ENCODE measurements at places on chromosomes 7 and 10.

GRCh38 chr10:84333864-84334451 is 5.6 kb downstream of the CCSER2 start:
- no peak for DNase-seq

GRCh38 chr10:3906511-3907111 is 121.6 kb upstream of the KLF6 start:
- no peak for DNase-seq

GRCh38 chr10:124939290-124939689 is 2.6 kb upstream of the ZRANB1 start:
- DNase-seq: no peak

DNA sequence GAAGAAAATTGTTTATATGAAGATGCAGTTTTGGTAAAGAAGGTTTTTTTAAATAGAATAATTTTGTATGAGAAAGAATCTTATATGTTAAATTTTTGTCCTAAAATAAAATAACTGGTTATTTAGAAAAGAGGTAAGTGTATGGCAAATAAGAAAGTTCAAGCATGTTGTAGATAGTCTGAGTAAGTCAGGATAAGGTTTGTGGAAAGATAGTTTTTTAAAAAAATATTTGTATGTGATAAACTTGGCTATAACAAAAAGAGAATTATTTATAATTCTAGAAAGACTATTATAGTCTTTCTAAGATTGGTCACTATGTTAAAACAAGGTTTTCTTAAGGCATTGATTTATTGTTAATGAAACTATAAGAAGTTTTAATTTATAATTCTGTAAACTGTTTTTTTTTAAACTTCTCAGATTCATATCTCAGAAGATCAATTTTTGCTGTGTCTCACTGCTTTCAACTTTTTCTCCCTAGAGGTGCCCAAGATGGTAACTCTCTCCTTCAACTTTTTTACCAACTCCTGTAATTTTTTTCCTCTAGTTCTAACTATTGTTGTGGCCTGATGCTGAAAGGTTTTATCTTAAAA is 698.6 kb downstream of the CCSER2 start:
- no peak for DNase-seq

- DNase-seq: no peak
Measured at GRCh38 chr7:125814100-125814499, 884.5 kb upstream of the POT1 start.

DNA sequence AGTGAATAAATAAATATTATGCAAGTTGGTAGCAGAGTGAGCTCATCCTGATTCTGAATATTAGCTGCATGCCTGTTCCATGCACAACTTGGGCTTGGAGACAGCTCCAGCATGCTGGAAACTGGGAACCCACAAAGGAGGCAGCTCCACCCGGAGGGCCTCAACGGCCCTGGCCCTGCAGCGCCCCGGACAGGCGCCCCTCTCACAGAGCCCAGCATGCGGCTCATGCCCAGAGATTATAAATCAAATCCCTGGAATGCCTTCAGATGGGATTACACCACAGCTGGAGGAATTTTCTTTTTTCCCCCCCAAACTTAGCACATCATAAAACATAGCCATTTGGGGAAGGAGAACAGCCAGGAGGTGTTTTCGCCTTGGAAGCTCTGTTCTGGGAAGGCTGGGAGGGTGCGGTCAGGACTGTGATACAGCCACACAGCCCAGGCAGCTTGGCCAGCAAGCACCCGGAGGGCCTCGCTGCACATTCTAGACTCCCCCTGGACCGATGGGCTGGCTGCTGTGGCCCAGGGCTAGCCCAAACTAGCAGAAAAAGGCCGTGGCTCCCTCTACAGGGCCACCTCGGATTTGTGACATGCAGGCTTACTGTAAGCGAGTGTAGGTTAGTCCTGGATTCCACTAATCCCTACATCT is 102.4 kb downstream of the PTPN20 start:
- no peak for DNase-seq

GRCh38 chr7:4225361-4225771 is 456.7 kb upstream of the FOXK1 start:
- DNase-seq: no peak

- DNase-seq: peak; percentile 24
Measured at GRCh38 chr10:89644967-89645741, at the start of gene PANK1. PANK1 (minus strand) TSS chr10:89645242; CDS start chr10:89644891, 351 bp downstream.

- no peak for DNase-seq
Measured at GRCh38 chr7:139422126-139422525, 61.3 kb downstream of the KLRG2 start.

DNA sequence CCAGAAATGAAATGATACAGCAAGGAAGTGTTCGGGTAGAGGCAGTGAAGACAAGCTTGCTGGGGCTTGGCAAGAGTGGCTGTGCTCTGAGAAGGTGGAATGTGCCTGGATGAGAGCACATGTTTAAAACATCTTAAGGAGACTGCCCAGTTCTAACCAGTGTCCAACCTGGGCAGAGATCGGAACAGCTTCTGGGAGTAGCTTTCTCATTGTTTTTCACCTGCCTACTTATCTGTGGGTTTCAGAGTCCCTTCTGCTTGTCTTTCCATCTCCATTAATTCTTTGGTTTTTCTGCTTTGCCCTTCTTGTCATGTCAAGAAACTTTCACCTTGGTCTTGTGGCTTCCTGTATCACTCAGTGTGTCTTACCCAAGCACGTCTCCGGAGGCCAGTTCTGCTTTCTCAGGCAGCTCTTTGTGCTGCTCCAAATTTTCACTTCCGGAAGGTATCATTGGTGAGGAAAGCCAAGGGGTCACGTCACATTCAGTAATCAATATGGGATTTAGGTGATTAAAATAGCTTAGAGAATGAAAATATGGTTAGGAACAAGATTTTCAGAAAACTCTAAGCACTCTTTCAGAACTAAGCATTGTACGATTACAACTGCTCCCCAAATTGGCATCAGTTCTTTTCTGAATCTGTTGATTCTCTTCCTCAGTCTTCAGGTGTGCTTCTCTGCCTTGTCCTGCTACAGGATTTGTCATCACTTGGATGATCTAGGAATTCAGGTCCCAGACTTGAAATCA is 5.5 kb upstream of the LAMB4 start:
- no peak for DNase-seq

GRCh38 chr7:128809363-128809762 is 17.6 kb downstream of the CCDC136 start:
- no peak for DNase-seq

- DNase-seq: no peak
Measured at GRCh38 chr7:50614721-50615518, 49.7 kb upstream of the DDC start.

- DNase-seq: no peak
Measured at GRCh38 chr7:17530741-17531421, 232.4 kb downstream of the AHR start.

GRCh38 chr7:148570510-148570909 is 20.1 kb upstream of the C7orf33 start:
- DNase-seq: no peak

GRCh38 chr7:4842319-4843064 is 19.3 kb downstream of the PAPOLB start:
- DNase-seq: no peak

GRCh38 chr7:95454438-95455045 is 19.7 kb upstream of the PON2 start:
- no peak for DNase-seq

DNA sequence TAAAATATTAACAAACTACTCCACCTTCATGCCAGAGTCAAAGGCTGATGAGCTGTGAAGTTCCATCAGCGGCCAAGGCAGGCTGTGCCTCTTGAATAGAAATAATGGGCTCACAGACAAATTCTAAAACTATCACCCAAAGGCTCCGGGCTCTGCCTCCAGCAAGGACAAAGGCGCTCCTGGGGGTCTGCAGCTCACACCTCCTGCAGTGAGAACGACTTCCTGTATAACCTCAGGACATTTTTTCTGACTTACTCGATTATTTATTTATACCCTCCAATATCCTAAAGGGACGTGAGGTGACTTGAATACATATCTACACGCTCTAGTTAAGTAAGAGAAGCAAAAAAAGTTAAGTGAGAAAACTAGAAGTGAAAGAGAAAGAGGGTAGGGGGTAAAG is 500.7 kb downstream of the CCSER2 start:
- DNase-seq: no peak

- no peak for DNase-seq
Measured at GRCh38 chr10:131065673-131066305, 245.7 kb downstream of the TCERG1L start.

GRCh38 chr7:112550468-112551060 is 69.8 kb downstream of the LSMEM1 start:
- no peak for DNase-seq

DNA sequence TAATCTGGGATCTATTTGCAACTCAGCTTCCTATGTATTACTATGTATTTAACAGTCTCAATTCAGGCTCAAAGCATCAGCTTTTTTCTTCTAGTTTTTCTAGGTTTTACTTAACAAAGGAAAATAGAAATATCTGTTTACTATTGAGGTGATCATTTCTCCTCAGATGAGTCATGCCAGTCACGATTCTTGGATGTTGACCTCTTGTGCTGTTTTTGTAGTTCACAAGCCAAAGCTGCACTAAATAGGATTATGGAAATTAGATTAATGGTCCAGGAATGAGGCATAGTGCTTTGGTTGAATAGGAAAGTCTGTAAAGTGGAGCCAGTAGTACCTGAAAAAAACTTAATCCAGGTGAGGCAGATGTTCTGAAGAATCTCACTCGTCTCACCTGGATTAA is 198.3 kb upstream of the KAT6B start:
- DNase-seq: no peak

GRCh38 chr10:71270301-71271220 is 48.5 kb upstream of the SLC29A3 start:
- DNase-seq: no peak

DNA sequence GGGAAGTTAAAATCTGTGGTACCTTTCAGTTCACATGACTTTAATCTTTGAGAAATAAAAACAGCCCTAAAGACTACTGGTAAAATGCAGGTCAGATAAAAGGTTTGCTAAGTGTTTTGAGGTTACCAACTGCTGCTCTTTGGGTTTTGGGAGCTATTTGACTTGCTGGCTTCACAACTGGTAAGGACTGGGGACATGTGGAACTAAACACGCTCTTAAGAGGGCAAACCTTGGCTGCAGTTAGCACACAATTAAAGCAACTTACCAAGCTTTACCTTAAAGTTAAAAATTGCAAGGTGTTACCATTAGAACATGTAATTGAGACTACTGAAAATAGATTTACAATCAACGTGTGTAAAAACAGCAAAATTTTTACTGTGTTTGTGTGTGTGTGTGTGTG is 220.2 kb downstream of the PHF14 start:
- DNase-seq: no peak

GRCh38 chr7:85927226-85927625 is 716.5 kb upstream of the GRM3 start:
- DNase-seq: no peak

- DNase-seq: no peak
Measured at GRCh38 chr7:332646-333392, 42.8 kb downstream of the FOXL3 start.

GRCh38 chr10:119652361-119652730 is 1.2 kb downstream of the BAG3 start:
- DNase-seq: no peak

DNA sequence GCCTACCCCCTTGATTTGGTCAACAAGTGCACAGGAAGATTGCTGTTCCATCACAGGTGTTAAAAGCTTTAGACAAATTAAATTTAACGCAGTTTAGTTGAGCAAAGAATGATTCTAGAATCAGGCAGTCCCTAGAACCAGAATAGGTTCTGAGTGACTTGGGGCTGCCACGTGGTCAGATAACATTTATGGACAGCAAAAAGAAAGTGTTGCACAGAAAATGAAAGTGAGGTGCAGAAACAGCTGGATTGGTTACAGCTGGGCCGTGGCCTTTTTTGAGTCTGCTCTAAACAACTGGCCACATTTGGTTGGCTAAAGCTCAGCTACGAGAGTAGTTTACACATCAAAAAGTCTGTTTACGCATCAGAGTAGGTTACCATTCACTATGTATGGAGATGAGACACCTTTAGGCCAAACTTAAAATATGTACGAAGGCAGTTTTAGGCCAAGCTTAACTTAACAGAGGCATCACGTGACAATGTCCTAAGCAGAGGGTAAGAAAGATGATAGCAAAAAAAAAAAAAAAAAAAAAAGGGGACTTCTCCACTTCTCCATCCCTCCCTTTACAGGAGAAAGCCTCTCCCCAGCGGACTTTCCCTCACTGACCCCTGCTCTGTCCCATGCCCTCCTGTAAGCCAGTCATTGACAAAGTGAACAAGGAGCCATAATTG is 133.2 kb upstream of the PRR15 start:
- no peak for DNase-seq

DNA sequence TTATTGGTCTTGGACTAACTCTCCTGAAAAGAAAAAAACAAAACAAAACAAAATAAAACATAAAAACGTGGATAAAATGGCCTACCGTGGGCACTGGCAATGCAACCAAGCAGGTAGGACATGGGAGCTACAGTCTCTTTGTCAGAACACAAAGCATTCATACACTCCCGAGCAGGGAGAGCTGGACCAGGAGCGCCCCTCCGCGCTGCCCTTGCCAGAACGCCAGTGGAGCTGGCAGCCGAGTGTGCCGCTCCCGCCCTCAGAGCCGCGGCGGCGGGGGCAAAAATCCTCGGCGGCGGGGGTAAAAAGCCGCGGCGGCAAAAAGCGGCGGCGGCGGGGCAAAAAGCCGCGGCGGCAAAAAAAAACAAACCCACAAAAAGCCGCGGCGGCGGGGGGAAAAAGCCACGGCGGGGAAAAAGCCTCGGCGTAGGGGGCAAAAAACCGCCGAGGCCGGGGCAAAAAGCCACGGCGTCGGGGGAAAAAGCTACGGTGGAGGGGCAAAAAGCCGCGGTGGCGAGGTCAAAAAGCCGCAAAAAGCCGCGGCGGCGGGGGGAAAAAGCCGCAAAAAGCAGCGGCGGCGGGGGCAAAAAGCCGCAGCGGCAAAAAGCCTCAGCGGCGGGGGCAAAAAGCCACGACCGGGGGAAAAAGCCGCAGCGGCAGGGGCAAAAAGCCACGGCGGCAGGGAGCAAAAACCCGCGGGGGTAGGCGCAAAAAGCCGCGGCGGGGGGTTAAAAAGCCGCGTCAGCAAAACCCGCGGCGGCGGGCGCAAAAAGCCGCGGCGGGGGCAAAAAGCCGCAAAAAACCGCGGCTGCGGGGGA is 418.1 kb downstream of the ZNF716 start:
- DNase-seq: no peak

DNA sequence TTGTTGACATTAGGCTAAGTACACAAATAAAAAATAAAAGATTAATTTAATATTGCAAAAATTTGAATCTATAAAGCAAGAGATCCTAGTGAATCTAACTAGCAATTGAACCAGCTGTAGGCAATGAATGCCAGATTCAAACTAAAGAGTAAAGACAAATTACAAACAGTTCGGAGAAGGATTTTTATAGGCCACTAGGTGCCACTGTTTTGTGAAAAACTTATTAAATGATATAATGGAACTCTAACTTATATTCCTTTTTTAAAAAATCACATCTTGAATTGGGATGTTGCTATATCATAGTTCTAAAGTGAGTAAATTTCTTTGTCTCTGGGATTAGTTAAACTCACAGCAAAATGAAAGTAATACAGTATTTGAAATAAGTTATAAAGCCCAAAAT is 39.1 kb upstream of the GNAI1 start:
- no peak for DNase-seq

All from GOT3 (cell line).